ENCODE measurements at places on chromosomes 1 and 21.

DNA sequence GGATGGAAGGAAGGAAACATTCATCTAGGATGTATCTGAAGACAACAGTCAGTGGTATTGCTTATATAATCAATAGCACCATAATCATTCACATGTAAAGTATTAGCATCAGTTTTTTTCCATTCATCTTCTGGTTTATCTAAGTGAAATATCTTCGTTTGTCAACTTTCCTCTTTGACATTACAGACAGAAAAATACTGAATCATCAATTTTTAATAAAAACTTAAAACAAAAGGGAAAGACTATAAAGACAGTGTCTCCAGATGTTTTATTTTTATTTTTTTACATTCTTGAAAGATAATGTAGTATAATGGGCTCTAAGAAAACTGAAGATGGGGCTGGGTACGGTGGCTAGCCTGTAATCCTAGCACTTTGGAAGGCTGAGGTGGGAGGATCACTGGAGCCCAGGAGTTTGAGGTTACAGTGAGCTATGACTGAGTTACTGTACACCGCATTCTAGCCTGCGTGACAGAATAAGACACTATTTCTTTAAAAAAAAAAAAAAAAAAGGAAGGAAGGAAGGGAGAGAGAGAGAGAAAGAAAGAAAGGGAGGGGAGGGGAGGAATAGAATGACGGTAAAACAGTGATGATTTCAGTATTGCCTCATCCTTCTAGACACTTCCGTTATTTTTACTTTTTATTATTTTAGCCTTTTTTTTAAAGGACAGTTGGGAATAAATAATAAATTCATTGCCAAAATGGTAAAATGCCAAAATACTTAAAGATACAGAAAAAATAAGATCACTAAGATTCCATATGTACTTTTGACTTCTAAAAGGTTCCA, 89.5 kb downstream of the NRIP1 start:
- DNase-seq, result no peak

GRCh38 chr1:4526747-4527146, 127.7 kb upstream of the AJAP1 start:
- DNase-seq, result no peak

DNA sequence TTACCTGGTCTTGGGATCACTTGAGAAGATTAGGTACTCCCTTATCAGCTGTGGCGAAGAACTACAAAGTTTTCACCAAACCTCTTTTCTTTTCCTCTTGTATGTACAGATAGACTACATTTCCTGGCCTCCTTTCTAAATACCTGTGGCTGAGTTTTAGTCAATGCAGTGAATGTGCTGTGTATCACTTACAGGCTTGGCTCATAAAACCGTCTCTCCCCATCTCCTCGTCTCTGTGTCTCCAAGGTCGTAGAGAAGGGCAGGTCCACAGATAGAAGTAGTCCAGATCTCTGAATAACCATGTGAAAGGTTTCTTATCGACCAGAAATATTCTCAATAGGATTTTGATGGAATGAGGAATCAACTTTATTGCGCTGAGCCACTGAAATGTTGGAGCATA, 9.0 kb upstream of the JUN start:
- DNase-seq, result no peak

- DNase-seq, result no peak
These were observed 49.0 kb downstream of the B3GALT5 start for GRCh38 chr21:39661740-39662139.

DNA sequence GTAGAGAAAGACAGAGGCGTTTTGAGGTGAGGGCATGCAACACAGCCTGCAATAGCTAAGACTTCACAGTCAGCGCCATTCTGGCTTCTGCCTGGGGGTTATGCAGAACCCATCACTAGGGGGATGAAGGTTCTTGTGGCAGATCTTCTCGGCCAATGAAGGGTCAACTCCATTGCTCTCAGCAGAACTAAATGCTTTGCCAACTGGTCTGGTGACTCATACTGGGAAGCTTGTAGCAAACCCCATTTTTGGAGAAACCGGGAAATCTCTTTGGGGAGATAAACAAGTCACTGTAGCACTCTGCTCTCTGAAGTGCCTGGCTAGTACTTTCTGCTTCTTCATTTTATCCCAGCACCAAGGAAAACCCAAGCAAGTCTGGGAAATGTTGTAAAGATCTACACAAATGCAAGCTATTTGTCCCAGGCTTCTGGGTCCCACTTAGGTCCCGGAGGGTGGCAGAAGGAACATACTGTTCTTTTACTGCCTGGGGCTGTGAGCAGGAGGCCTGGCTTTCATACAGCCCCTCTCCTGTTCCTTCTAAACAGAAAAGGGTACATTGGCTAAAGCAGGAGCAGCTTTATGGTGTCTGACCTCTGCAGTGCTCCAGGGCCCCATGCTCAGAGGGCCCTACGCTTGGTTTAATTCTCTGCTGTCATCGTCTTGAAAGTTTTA, 28.8 kb downstream of the SHISA4 start:
- DNase-seq, result peak; percentile 58

- no peak for DNase-seq
These were observed 10.1 kb downstream of the VAV3 start for GRCh38 chr1:107954719-107955415.

DNA sequence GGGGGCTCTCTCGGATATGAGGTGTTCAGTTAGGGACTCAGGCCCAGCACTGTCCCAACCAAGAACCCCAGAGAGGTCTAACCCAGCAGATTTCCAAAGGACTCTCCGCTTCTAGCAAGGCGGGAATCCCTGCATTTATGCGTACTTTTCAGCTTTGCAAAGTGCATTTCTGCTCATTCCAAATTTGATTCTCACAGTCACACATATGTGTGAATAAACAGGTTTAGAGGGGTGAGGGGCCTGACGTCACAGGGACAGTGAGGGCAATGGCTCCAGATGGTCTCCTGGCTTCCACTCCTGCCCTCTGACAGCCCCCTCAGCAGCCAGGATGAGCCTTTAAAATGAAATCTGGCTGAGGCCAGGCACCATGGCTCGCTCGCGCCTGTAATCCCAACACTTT, 921 bp upstream of the ECE1 start:
- no peak for DNase-seq

DNA sequence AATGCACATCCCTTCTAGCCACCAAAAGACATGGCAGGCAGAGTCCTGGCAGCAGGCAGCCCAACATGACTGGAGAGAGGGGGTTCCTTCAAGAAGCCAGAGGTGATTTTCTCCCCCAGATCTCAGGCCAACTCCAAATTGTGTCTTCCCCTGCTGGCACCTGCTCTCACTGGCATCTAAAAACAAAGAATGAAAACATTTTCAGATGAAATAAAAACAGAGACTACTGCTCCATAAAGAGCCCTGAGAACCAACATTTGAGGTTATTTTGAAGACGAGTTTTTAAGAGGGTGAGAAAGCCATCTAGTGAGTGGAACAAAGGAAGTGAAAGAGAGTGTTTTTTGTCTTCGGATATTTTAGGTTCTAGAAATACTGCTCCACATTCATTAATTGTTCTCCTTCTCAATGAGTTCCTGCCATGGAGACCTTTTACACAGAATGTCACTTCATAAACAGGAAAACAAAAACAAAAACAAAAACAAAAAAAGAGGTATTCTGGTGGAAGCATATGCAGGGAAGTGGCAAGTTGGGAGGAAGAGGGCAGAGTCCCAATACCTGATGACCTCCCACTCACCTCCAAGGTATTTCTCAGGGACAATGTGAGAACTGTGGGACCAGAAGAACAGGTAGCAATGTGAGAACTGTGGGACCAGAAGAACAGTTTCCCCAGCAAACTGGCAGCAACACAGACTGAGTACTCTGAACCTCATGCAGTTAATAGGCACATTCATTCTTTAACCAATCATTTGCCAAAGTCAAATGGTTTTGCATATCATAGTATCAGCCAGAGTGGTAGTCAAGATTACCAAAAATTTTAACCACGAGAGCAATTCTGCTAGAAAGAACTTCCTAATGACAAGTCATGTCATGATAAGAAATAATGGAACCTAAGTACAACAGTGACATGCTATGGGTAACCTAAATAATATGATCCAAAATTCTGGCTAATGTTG, 50.0 kb downstream of the KIAA0319L start:
- DNase-seq, result no peak

DNA sequence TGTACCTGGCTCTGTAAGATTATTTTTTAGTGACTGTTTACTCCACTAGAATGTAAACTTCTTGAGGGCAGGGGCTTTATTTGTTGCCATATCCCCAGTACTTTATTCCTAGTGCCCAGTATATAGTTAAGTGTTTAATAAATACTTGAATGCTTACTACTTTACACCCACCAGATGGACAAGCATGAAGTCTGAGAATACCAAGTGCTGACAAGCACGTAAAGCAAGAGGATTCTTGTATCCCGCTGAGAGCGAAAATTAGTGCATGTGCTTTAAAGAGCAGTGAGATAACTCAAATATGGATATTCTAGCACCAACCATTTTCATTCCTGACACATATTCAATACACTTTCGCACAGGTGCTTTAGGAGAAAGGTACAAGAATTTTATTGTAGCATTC, 1.5 kb upstream of the SCCPDH start:
- no peak for DNase-seq

DNA sequence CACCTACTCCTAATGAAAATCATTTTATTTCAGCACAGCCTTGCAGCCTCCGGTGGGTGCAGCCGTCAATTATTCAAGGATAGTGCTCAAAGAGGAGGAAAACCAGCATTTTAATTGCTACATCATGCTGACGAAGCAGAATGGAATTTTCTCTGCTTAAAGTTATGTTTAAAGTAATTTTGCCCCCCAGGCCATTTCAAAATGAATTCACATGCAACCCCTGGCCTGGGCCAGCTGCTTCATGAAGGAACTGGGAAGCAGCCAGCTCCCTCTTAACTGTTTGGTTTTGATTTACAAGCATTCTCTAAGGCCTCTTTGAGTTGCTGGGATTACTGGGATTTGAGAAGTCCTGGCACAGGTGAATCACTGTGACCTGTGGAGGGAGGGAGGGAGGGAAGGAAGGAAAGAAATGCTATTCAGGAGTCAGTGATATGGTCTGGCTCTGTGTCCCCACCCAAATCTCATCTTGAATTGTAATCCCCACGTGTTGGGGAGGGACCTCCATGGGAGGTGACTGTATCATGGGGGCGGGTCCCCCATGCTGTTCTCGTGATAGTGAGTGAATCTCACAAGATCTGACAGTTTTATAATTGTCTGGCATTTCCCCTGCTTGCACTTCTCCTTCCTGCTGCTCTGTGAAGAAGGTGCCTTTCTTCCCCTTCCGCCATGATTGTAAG, 66.0 kb downstream of the PGBD5 start:
- DNase-seq, result peak; percentile 43

DNA sequence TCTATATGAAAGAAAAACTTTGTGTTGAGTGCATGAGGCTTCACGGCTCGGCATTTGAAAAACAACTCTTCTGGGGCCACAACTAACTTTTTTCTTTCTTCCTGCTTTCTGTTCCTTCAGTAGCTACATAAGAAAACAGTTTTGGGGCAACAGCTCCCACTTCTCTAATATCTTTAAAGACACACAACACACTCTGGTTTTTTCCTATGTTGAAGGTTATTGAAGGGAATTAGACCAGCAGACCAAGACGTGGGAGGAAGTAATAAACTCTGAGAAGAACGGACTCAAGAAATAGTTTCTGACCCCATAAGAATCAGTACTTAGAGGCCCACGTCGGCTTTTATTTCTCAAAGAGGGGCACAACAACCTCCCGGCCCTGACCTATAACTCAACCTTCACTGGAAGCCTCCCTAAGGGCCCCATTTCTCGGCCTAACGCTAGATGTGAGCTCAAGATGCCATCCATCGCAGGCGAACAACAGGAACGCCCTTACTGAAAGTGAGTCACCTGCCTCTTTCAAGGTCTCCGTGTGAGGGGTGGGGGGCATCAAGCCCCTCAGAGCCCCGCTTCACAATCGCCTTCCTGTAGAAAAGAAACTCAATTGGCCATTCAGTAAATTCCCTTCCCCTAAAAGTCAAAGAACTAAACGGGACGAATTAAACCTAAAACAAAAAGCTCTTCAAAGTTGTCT, 844 bp downstream of the ZMYM6 start:
- peak; percentile 61 for DNase-seq

DNA sequence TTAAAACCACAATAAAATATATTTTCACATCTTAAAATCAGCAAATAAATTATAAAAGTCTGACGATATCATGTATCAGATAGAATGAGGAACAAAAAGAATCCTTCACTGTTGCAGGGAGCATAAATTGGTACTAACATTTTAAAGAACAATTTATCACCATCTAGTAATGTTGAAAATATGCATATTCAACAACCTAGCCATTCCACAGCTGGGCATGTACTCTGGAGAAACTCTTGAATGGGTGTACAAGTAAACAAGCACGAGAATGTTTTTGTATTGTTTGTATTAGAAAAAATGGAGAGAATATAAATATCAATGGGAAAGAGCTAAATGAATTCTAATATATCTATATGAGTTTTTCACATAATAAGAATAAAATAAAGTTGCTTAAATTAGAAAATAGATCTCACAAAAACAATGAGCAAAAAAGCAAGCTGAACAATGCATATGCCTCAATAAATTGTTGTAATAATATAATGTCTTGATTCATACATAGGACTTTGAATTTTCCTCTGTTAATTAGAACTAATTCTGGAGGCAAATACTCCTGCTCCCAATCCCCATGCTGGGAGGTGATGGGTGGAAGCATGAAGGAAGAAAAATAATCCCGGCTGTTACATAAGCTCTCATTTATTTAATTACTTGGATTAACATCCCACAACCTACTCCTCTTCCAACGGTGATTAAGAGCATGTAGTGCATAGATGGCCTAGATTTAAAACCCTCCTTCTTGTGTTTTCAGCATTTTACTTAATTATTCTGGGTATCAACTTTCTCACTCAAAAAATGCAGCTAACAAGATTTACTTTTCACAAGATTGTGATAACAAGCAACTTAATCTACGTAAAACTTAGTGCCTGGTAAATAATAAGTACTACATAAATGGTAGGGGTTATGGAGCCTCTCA, 5.5 kb upstream of the FMO2 start:
- DNase-seq, result no peak

GRCh38 chr1:229714964-229715603, 89.0 kb downstream of the URB2 start:
- DNase-seq, result no peak

GRCh38 chr1:237000191-237000590, 4.0 kb downstream of the MT1HL1 start:
- no peak for DNase-seq

- DNase-seq, result no peak
These were observed 345 bp downstream of the SLX9 start for GRCh38 chr21:44940116-44940631.

- DNase-seq, result no peak
These were observed 173.5 kb downstream of the GALNT2 start for GRCh38 chr1:230240446-230241086.
